ENCODE measurements at places on chromosomes 12 and 14.

DNA sequence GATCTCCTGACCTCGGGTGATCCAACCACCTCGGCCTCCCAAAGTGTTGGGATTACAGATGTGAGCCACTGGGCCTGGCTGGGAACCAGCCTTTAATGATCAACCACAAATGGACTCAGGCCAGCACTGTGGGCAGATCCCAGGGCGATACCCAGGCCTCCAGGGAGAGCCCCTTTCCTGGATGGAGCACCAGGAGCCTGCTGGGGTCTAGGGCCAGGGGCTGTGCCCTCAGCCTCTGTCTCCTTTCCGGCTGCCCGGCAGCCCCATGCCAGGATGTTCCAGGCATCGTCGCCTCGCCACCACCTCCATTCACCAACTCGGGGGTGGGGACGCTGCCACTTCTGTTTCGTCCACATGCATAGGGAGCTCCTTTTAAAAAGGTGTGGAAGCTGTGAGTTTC is 2.3 kb downstream of the ADGRD1 start:
- DNase-seq, result no peak

DNA sequence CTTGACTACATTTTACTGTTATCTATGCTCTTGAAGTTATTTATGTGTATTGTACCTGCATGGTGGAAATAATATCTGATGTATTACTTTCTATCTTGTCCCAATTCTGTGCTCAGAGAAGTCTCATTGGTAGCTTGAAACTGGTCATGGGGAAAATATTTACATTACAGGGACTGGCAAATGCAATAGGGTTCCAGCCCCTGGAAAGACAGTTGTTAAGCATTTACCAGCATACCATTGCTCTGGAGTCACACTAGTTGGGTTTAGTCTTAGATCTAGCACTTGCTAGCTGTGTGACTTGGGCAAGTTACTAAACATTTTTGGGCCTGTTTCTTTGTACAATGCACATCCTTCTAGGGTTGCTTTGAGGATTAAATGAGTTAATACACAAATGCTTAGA is 86.3 kb upstream of the NRXN3 start:
- DNase-seq, result no peak

GRCh38 chr14:54756656-54757392 is 145.8 kb downstream of the GCH1 start:
- no peak for DNase-seq

DNA sequence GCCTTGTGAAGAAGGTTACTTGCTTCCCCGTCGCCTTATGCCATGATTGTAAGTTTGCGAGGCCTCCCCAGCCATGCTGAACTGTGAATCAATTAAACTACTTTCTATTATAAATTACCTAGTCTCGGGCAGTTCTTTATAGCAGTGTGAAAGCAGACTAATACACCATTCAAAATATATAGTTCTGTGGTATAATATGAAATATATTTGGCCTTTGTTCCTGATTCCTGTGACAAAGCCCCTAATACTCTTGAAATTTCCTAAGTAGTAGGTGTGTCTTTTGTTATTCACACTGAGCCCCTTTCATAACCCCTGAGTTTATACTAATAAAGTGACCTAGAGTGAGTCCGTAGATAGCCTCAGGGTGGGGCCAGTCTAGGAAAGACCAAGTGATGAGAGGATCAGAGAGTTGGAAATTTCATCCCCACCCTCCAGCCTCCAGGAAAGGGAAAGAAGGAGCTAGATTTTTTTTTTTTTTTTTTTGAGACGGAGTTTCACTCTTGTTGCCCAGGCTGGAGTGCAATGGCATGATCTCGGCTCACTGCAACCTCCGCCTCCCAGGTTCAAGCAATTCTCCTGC is 19.4 kb upstream of the STRN3 start:
- no peak for DNase-seq

GRCh38 chr12:112852810-112853209 is 54.0 kb upstream of the OAS1 start:
- peak; percentile 77 for DNase-seq

DNA sequence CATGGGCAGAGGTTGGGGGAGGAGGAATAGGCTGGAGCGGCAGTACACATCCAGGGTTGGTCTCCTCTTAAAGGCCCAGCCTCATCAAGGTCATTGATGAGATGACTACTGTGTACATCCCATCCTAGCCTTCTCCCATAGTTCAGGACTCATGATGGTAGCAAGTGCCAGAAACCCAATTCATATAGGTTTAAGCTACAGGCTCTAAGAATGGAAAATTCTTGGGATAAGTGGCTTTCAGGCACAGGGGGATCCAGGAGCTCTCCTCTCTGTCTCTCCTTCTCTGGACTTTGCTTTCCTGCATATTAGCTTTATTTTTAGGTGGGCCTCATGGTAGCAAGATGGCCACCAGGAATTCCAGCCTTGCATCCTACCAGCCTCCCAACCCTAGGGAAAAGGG is 6.3 kb downstream of the SDSL start:
- no peak for DNase-seq

GRCh38 chr12:121468499-121468801 is 68.5 kb downstream of the RNF34 start:
- no peak for DNase-seq

DNA sequence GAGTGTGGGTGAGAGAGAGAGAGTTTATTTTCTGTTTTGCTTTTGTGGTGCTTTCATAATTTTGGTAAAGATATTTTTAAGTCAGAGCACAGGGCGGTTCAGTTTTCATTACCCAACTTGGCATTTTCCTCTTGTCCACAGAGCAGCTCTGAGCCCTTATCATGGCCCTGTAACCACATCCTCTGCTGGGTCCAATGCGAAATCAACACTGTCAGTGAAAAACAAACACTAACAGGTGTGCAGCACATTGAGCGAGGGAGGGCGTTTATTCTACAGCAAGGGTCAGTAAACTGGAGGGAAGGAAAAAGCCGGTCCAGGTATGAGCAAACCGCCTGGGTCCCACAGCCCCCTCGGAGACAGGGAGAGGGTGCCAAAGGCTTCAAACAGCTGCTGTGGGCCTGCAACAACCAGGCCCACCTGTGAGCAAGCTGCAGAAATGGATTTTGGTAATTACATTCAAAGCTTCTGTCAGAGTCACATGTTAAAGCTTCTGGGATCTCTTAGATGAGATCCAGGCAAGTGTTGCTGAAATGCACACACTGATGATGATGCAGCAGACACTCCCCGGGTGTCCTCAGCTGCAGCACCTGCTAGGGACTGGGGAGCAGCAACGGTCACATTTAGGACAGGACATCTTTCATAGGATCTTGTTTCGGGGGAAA is 132.7 kb upstream of the DYRK2 start:
- DNase-seq, result peak; percentile 54

DNA sequence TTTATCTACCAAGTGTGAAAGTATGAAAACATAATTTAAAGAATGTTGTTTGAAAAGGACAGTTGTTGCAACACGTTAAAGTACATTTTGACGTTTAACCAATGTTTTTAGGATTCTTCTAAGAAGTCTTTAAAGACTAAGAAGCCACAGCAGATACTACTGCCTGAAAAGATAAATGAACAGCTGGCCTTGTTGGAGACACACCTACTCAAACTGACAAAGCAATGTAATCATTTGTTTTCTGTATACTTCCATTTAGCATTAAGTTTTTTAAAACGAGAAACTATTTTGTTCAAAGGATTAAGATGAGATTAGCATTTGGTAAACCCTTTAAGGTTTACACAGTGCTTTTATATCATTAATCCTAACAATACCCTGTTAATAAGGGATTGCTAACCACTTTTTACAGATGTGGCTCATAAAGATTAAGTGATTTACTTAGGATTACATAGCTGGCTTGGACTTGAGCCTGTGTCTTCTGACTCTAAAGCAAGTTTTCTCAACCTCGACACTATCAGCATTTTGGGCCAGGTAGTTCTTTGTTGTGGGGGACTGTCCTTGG is 134.4 kb downstream of the CFAP54 start:
- DNase-seq, result peak; percentile 18

DNA sequence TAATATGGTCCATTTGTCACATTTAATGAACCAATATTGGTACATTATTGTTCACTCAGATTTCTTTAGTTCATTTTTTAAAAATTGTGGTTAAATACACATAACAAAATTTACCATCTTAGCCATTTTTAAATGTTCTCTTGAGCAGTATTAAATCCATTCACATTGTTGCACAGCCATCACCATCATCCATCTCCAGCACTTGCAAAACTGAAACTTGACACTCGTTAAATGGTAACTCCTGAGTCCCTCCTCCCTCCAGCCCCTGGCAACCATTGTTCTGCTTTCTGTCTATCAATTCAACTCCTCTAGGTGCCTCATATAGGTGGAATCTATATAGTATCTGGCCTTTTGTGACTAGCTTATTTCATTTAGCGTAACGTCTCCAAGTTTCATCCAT is 86.4 kb downstream of the ACACB start:
- DNase-seq, result no peak

DNA sequence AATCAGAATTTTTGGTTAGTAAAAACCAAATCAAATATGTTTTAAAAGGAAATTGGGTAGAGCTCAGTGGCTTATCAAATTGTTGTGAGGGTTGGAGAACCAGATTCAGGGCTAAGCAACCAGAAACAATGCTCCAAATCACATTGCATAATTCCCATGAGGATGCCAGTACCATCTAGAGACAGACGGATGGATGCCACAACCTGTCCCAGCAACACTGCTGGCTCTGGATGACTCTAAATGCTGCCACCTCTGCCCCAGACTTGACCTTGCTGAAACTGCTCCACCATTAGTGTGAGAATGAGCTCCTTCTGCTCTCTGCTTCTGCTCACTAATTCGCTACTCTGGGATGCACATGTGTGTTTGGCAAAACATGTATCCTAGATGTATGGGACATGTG is 43.9 kb downstream of the FRS2 start:
- no peak for DNase-seq

DNA sequence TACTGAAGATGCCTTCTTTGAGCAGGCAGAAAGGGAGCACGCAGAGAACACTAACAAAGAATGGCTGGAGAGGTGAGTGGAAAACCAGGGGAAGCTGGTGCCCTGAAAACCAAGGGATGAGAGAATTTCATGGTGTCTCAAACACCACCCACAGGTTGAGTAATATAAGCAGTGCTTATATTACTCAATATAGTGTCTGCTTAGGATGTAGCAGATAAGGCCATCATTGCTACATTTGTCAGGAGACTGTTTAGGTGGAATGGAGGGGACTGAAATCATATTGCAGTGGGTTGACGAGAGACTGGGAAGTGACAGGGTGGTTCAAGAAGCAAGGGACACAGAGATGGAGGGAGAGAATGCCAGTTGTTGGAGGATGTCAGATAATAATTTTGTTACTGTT is 20.6 kb downstream of the PKP2 start:
- no peak for DNase-seq

GRCh38 chr12:7354529-7354928 is 50.7 kb downstream of the ACSM4 start:
- DNase-seq, result no peak

- DNase-seq, result no peak
Measured at GRCh38 chr12:26817183-26817591, 15.8 kb downstream of the ITPR2 start.

DNA sequence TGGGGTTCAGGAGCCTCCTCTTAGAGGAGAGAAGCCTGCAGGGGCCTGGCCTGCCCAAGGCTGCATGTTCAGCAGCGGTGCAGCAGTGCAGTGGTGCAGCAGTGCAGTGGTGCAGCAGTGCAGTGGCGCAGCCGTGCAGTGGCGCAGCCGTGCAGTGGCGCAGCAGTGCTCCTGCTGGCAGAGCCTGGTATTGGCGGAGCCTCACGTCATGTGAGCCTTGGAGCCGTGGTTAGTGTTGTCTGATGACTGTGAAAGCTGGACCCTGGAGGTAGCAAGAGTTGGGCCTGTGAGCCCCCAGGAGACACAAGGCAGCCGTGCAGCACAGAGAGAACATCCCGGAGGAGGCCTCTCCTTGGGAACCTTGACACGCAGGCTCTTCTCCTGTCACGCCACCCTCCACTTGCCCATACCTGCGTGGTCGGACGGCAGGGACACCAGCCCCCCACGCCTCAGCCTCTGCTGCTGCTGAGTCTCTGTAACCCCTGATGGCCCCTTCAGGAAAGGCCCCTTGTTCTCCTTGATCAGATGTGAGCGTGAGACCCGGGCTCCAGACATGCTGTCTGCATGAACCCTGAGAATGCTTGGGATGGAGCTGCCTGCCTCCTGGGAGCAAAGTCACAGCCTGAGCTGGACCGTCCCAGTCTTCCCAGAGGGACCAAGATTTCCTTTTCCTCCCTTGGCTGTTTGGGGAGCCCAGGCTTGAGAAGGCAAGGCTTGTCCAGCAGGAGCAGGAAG is 193.7 kb downstream of the KIF26A start:
- no peak for DNase-seq

DNA sequence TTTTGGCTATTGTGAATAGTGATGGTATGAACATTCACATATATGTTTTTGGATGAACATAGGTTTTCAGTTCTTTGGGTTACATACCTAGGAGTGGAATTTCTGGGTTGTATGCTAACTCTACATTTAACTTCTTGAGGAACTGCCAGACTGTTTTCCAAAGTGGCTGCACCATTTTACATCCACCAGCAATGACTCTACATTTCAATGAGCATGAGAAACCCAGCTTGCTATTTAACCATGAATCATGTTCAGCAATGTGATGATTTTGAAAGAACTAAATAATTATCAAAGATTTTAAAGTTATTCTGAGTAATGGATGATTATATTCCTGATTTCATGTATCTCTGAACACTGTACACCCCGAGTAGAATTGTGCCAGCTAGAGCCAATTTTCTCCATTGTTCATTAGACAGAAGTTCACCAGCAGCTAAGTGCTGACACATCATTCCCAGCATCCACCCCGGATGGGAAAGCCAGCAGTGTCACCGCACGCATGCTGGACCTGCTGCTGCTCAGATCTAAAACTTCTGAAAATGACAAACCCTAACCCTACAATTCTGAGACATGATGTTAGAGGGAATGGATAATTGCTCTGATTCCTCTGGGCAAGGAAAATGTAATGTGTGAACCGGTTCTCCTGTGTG is 13.3 kb upstream of the ANAPC5 start:
- DNase-seq, result no peak

DNA sequence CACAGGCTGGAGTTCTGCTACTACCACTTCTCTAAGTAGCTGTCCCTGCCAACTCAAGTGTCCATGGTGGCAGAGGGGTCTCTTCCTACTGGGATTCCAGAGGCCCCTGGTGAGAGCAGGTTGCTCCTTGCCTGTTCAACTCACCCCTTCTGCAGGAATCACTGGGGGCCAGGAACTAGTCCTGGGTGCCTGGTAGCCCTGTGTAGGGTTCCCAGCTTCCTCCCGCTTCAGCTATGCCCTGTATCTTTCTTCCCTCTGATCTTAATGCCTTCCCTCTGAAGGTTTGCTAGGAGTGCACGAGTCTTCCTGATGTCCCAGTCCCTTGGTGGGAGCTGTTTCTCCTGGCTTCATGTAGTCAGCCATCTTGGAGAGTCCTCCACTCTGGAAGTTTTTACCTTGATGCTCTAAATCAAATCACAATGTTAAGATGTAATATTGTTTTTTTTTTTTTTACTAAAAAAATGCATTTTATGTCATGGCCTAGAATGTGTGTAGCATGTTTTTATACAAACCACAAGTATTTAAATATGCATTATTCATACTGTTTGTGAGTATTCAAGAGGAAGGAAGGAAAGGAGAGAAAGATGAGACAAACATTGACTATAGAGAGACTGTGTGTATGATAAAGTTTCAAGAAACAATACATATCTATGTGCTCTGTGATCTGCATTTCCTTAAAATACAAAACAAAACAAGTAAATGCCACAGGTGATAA is 54.7 kb downstream of the FRS2 start:
- DNase-seq, result no peak
